ENCODE measurements at places on chromosomes 11 and 22.

DNA sequence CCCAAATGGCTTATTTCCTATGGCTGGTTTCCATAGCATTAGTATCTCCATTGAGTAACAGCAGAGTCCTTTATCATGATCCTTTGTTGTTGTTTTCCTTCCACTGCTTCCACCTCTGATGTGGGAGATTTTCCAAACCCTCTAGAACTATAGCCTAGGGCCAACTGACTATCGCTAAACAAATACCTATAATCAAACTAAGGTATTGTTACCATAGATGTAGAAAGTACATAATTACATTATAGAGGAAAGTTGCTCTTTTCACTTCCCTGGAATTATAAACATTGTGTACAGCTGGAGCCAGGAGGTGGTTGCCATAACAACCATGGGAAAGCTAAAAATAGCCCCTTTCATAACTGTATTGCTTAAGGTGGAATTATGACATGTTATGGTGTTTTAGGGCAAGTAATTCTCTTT lies 47.0 kb upstream of the ALKBH3 start:
- no peak for DNase-seq

GRCh38 chr11:7690648-7691047 lies 15.6 kb downstream of the OVCH2 start:
- DNase-seq: no peak

DNA sequence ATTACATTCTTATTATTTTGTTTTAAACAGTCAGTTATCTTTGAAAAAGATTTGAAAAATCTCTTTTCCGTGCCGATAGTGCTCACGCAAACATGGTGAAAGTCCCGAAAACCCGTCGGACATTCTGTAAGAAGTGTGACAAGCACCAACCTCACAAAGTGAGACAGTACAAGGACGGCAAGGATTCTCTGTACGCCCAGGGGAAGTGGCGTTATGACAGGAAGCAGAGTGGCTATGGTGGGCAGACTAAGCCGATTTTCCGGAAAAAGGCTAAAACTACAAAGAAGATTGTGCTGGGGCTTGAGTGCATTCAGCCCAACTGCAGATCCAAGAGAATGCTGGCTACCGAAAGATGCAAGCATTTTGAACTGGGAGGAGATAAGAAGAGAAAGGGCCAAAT lies 28.7 kb upstream of the CTSD start:
- DNase-seq: no peak

GRCh38 chr22:28829358-28830181 lies 29.2 kb upstream of the XBP1 start:
- DNase-seq: no peak

- no peak for DNase-seq
Measured at GRCh38 chr11:117950993-117951961, 22.1 kb upstream of the TMPRSS13 start.

DNA sequence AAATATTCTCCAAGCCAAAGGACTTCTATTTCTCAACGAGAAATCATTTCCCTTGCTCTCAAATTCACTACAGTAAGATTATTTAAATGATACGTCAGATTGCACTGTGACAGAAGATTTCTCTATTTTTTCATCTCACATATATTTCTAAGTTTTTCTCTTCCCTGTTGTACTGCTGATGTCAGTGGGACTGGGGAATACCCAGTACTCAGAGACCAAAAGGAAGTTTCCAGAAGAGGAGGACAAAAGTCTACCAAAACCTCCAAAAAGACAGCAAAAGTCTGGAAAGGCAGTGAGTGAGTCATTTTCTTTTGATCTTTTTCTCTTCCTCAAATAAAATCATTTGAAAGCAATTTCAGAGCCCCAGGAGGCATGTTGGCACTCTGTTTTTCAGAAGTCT lies 149.8 kb upstream of the PITPNB start:
- no peak for DNase-seq

DNA sequence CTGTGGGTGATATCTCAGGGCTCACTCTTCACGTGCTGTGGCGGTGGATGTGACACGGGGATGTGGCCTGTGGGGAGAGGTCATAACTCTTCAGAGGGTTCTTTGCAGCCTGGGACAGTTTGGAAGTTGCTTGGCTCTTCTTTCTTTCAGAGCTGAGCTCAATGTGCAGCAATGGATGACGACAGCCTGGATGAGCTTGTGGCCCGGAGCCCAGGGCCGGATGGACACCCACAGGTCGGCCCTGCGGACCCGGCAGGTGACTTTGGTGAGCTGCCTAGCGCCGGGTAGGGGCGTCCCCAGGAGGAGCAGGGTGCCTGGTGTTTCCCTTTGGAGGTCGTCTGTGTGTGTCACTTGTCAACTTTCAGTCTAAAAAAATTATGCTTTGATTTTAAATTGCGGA lies 5.1 kb downstream of the PHRF1 start:
- no peak for DNase-seq
